ENCODE measurements at places on chromosomes 4 and X.
A peak's percentile ranks its signal among the peaks of the same experiment; 100 is the strongest.

GRCh38 chr4:161658676-161659075 lies 505.1 kb downstream of the FSTL5 start:
- no peak for DNase-seq

- DNase-seq = peak; percentile 38
Observed at GRCh38 chr4:40264995-40265909, 68.4 kb downstream of the RHOH start.

- DNase-seq = no peak
Observed at GRCh38 chr4:121299367-121299766, 81.5 kb downstream of the QRFPR start.

- DNase-seq = no peak
Observed at GRCh38 chr4:97216046-97216445, 927.2 kb downstream of the STPG2 start.

- DNase-seq = no peak
Observed at GRCh38 chr4:128861856-128862518, 52.5 kb downstream of the JADE1 start.

- no peak for DNase-seq
Observed at GRCh38 chr4:181564625-181565024, 678.6 kb upstream of the TENM3 start.
